ENCODE measurements at places on chromosomes 11 and 22. TPM values are rescaled to one million over a fixed set of nuclear protein-coding genes. Genes with fewer than 3 reads are reported as not detected.

DNA sequence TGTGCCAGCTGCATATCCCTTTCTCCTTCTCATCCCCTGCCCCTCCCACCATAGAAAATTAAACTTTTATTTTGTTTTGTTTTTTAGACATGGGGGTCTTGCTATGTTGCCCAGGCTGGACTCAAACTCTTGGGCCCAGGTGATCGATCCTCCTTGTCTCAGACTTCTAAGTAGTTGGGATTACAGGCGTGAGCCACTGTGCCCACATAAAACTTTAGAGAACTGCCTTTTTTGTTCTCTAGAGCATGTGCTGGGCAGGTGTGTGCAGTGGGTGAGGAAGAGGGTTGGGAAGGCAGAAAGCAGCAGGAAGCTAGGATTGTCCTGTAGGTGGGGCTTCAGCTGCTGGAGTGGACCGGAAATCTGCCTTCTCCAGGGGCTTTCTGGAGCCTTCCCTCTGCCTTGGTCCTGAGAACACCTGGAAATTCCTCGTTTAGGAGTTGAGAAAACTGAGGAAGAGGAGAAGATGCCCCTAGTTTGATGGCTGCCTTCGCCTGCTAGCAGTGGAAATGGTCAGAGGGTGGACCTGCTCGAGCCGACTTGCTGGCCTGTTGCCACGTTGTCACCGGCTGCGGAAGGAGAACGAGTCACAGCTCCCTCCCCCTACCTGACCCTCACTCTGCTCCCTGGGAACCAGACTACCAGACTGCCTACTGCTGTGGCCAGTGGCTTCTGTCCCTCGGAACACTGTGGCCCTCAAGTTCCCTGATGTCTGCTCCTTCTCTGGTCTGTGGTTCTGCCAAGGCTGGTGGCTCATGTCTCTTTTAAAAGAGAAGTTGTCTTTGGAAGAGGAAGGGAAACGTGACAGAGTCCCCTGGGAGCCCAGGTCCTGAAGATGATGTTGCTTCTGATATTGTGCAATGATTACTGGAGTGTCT lies 4.0 kb downstream of the ST14 start:
- H3K27ac ChIP-seq = no peak overlapping the region
- H3K4me3 ChIP-seq = no peak overlapping the region
- no peaks in the 10 kb centered on the region for H3K36me3 ChIP-seq
- DNase-seq = no peak
- H3K4me1 ChIP-seq = peaks cover 26% of the 10 kb centered on the region

TMEM191C gene
- total RNA-seq = 2.8 TPM

- H3K4me1 ChIP-seq = no peaks in the 10 kb centered on the region
- no peak overlapping the region for H3K4me3 ChIP-seq
- DNase-seq = peak; percentile 2
Measured at GRCh38 chr11:47905358-47906059, 57.4 kb upstream of the NUP160 start.

SHANK3 gene
- total RNA-seq = 5.1 TPM

- no peak for DNase-seq
- no peaks in the 10 kb centered on the region for H3K36me3 ChIP-seq
- no peaks in the 10 kb centered on the region for H3K27me3 ChIP-seq
- no peak overlapping the region for H3K27ac ChIP-seq
- H3K4me1 ChIP-seq = no peaks in the 10 kb centered on the region
Measured at GRCh38 chr11:77303328-77303727, 1.8 kb upstream of the GDPD4 start.

DNA sequence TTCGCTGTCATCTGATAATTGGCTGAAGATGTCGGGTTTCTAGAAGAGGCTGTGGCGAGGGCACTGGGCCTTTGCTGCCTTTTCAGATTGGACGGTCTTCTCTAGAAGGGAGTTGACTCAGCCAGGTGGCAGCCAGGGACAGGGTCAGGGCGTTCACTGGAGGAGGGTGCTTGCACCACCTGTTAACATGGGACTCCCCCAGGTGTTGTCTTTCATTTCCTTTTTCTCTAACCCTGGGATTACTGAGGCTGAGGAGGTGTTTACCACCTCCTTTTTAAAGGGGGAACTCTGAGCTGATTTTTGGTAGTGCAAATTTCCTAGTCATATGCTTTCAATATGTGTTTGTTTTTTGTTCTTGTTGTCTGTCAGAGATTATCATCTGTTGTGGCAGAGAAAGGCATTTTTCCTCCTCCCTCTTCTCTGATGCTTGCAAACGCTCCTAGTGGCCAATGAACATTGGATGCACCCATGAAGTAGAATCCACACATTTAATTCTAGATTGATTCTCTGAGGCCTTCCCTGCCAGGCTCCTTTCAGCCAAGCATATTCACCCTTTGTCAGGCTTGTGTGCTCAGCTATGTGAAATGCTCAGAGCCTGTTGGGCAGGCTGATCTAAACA lies 54.1 kb downstream of the LDLRAD3 start:
- no peaks in the 10 kb centered on the region for H3K36me3 ChIP-seq
- H3K27ac ChIP-seq = no peak overlapping the region
- no peaks in the 10 kb centered on the region for H3K27me3 ChIP-seq
- no peak overlapping the region for H3K4me3 ChIP-seq
- DNase-seq = no peak

CRYBB2 gene
- 1.0 TPM for total RNA-seq

GDPD4 gene
- total RNA-seq = not detected

DNA sequence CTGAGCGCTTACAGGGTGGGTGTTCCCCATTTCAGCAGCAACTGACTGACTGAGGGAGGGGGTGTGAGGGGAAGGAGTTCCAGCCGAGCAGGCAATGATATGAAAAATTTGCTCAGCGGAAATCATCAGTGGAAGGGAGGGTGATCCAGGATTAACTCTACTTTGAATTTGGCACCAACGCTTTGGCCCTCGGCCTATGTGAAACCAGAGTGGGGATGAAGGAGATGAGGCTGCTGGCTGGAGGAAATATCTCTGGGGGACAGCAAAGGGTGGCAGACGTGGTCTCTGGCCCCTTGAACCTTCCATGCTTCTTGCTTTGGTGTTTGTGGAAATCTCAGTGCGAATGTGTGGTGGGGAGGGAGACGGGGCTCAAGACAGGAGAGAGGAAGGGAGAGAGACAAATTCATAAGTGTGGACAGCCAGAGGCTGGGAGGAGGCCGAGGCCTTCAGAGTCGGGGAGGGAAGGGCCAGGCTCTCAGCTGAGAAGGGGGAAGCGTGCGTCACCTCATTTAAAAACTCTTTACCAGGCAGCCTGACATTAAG lies 83.6 kb downstream of the FDX1 start:
- no peaks in the 10 kb centered on the region for H3K27me3 ChIP-seq
- no peak for DNase-seq
- H3K36me3 ChIP-seq = no peaks in the 10 kb centered on the region
- no peak overlapping the region for H3K4me3 ChIP-seq
- H3K4me1 ChIP-seq = no peaks in the 10 kb centered on the region

DNA sequence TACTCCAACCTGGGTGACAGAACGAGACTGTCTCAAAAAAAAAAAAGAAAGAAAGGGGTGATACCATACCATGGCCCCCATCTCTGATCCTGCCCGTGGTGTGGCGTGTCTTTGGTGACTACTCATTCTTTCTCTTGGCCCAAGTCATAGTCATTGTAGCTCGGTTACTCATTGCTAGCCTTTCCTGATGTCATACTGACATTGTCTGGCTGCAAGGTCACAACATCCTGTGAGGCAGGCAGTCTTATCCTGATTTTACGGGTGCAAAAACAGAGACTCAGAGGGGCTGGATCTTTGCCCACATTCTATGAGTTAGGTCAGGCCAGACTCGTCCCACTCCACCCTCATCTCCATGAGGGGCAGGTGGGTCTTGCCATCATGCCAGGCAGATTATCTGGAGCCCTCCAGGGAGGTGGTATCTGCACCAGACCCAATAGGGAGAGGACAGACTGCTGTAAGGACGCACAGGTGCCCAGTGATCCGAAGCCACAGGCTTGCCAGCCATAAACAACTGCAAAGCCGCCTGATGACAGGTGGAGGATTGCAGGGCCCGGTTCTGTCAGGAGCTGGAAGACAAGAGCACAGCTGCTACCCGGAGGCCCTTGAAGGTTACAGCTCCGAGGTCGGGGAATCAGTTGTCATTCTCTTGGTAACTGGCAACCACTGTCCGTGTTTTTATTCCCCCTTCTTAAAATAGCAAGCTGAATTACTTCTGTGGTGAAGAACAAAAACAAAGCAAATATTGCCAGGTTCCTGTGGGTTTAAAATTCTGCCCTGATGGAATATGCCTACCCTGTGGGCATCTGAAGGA lies 13.8 kb downstream of the TOM1 start:
- no peaks in the 10 kb centered on the region for H3K36me3 ChIP-seq
- no peak overlapping the region for H3K4me3 ChIP-seq
- H3K27me3 ChIP-seq = no peaks in the 10 kb centered on the region
- H3K4me1 ChIP-seq = peaks cover 4% of the 10 kb centered on the region
- no peak for DNase-seq
- no peak overlapping the region for H3K27ac ChIP-seq

MS4A6E gene
- not detected for total RNA-seq

DNA sequence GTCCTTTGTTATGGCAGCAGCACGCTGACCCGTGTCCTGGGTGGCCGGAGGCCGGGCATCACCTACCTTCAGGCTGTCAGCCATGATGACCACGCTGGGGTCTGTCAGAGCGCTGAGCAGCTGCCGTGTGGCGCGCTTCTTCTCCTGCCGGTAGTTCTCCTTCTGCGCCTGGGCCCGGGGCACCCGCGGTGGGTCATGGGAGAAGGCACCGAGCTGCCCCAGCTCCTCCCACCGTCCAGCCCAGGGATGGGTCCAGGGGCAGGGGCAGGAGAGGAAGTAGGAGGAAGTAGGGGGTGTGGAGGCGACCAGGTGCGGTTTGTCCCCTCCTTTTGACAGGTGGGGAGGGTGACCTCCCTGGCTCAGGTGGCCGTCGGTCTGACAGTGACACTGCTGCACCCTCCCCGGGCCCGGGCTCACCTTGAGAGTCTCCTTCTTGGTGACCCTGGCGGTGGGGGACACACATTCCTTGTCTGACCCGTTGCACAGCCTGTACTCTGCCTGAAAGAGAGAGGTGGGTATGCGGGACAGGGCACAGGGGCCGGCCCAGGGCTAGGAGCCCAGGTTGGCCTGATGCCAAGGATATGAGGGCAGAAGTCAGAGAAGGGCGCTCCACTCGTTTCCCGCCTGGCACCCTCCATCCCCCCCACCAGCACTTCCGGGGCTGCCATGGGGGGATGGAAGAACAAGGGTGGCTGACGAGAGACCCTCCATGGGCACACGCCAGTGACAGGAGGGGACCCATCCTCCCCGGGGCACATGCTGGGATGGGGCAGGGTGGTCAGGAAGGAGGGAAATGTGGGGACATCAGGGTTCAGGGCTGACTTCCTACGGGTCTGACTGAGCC lies 43.0 kb downstream of the OSBPL5 start:
- no peaks in the 10 kb centered on the region for H3K4me1 ChIP-seq
- no peak for DNase-seq
- no peak overlapping the region for H3K27ac ChIP-seq
- no peaks in the 10 kb centered on the region for H3K27me3 ChIP-seq

DNA sequence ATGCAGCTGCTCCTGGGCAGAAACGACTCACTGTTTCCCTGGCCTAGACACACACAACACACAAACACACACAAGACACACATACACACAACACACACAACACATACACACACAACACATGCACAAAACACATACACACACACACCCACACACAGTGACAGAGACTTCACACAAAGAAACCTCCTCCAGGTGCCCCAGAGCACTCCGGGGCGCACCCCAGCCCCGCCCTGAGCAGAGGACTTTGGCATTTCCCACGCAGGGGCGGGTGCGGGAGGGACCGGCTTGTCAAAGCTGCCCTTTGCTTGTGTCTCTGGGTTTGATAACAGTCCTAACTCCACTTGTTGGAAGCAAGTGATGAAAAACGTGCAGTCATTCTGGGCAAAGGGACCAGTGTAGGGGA lies 6.5 kb downstream of the APOBEC3A start:
- DNase-seq = no peak
- no peaks in the 10 kb centered on the region for H3K4me1 ChIP-seq
- no peak overlapping the region for H3K27ac ChIP-seq
- H3K4me3 ChIP-seq = no peak overlapping the region

FGF3 gene
- total RNA-seq = not detected

GRCh38 chr11:70736461-70736860 lies 338.1 kb downstream of the CTTN start:
- no peaks in the 10 kb centered on the region for H3K4me1 ChIP-seq
- DNase-seq = no peak
- no peaks in the 10 kb centered on the region for H3K36me3 ChIP-seq
- H3K4me3 ChIP-seq = no peak overlapping the region
- no peak overlapping the region for H3K27ac ChIP-seq

DNA sequence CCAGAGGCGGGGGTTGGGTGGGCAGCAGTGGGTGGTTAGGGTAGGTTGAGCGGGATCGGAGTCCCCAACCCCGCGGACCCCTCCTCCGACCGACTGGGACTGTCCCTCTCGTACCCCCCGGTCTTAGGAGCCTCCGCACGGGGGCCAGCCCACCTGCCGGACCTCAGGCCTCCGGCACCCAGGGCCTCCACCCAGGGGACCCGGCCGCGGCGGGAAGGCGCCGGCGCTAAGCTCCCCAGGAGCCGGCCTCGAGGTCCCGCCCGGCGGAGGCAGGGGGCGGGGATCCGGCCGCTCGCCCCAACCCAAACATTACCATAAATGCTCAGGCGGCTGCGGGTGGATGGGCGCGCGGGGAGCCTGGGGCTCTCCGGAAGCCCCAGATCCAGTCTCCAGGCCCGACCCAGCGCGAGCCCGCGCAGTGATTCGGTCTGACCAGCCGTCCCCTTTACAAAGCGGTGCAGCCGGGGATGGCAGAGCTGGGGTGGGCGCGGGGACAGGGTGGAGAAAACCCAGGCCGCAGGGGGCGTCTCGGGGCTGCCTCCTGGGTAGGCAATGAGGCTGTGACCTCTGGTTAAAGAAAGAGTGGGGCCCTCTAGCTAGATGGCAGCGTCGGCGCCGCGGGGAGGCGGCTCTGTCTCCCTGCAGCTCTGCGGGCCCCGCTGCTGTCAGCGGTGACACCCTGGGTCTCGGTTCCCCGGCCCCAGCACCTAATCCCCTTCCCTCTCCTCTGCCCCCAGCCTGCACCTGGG lies 4.0 kb upstream of the MCAM start:
- H3K27ac ChIP-seq = peak overlapping the region; percentile 88
- no peaks in the 10 kb centered on the region for H3K36me3 ChIP-seq
- peak overlapping the region; percentile 80 for H3K4me3 ChIP-seq

GRCh38 chr11:15580056-15580774 lies 465.5 kb downstream of the INSC start:
- H3K27ac ChIP-seq = no peak overlapping the region
- no peak for DNase-seq
- no peaks in the 10 kb centered on the region for H3K4me1 ChIP-seq
- H3K36me3 ChIP-seq = no peaks in the 10 kb centered on the region
